SJCRH30 (cell line): ENCODE measurements at places on chromosomes 4 and X. TPM values are rescaled to one million over a fixed set of nuclear protein-coding genes. Genes with fewer than 3 reads are reported as not detected.

TCEAL5 gene
- not detected in 2 replicates for total RNA-seq

DNA sequence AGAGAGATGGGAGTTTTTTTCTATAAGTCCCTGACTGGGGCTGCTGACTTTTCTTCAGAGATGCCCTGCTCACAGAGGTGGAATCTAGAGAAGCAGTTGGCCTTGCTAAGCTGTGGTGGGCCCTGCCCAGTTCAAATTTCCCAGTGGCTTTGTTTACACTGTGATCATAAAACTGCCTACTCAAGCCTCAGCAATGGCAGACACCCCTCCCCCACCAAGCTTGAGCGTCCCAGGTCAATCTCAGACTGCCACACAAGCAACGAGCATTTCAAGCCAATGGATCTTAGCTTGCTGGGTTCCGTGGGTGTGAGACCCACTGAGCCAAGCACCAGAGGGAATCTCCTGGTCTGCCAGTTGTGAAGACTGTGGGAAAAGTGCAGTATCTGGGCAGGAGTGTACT lies 199.8 kb upstream of the WDFY3 start:
- DNase-seq: peak; percentile 33

DNA sequence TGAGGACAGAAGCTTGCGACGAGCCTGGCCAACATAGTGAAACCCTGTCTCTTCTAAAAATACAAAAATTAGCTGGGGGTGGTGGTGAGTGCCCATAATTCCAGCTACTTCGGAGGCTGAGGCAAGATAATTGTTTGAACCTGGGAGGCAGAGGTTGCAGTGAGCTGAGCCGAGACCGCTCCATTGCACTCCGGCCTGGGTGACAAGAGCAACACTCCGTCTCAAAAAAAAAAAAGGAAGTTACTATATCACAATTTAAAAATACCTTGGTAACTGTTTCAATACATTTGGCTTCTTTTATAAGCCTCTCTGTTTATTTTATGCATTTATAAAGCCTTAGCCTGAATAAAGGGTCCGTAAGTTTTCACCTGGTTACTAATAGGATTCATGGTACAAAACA lies 46.6 kb upstream of the CHRNA9 start:
- no peak for DNase-seq

DNA sequence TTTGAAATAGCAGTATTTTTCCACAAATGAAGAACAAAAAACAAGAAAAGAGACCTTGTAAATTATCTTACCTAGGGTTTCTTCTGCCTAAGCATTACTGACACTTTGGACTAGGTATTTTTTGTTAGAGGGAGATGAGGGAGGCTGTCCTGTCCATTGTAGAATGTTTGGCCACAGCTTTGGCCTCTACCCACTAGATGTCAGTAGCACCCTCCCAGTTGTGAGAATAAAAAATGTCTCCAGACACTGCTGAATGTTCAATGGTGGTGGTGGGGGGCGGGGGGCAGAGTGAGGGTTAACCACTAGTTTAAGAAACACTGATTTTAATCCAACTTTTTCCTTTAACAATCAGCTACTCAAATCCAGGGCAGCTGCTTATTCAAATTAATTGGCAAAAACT lies 25.8 kb downstream of the OTUD4 start:
- DNase-seq: no peak

GRCh38 chr4:137476345-137476744 lies 55.9 kb downstream of the PCDH18 start:
- no peak for DNase-seq

FAM149A gene
- total RNA-seq: 0.13 and 0.53 TPM in 2 replicates

GRCh38 chr4:150950657-150951288 lies 64.3 kb downstream of the LRBA start:
- no peak for DNase-seq

DNA sequence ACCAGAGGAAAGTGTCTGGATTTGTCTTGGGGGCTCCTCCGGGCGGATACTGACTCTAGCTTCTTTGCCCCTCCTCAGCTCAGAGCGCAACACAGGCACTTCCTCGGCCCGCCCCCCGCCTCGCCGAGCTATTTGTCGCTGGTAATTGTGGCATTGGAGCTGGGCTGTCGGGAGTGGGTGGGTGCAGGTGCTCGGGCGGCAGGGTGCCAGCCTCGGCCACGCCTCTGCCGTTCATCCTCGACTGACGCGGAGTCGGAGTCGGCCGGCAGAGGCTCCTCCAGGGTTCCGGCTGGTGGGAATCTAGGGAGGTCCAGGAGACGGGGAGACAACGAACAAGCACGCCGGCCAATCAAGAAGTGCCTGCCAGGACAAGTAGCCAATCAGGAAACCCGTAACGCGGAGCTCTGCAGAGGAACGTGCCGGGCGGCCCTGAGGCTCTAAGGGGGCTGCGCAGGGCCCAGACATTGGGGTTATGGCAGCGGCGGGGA lies 3.9 kb upstream of the SYN1 start:
- DNase-seq: peak; percentile 83

GRCh38 chrX:20112022-20112774 lies 4.5 kb downstream of the MAP7D2 start:
- DNase-seq: no peak

USP17L15 gene
- not detected in 2 replicates for total RNA-seq

DNA sequence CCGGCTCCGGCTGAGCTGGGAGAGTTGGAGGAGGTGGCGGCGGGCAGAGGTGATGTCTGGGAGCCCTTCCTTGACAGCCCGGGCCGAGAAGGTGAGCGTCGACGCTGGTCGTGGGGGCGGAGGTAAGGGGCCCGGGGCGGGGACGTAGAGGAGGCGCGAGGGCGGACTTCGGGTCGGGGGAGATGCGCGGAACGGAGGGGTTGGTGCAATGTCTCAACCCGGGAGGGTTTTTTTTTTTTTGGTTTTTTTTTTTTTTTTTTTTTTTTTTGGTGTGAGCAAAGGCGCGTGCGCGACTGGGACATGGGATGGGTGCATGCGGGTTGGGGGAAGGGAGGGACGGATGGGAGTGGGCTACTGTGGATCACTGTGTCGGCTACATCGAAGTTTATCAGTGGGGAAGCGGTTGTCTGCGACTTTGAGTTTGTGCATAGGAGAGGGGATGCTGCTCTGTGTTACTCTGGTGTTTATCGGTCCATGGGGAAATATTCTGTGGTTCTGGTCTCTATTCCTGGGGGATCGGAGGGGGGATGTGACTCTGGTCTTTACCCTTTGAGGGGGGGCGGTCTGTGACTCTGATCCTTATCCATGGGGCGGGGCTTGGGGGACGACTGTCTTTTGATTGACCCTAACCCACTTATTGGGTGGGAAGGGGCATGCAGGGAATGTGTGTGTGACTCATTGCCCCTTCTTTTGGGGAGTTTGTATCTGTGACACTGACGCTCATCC lies 537 bp downstream of the RBM10 start:
- DNase-seq: peak; percentile 13

GRCh38 chr4:52015366-52015765 lies 4.8 kb downstream of the LRRC66 start:
- DNase-seq: no peak

WWC2 gene
- total RNA-seq: 23.3 and 23.7 TPM in 2 replicates

- DNase-seq: no peak
Observed at GRCh38 chrX:131613260-131613659, 69.4 kb downstream of the OR13H1 start.

- DNase-seq: no peak
Observed at GRCh38 chr4:137655302-137655701, 123.0 kb upstream of the PCDH18 start.

GRCh38 chr4:126136922-126137781 lies 822.4 kb downstream of the FAT4 start:
- no peak for DNase-seq

ZDHHC9 gene
- 30.6 and 31.1 TPM in 2 replicates for total RNA-seq

GPR173 gene
- 1.3 TPM in 2 replicates for total RNA-seq

- peak; percentile 49 for DNase-seq
Observed at GRCh38 chrX:150476164-150476699, 92.2 kb upstream of the MTM1 start.

SCRG1 gene
- total RNA-seq: not detected in 2 replicates

FAM50A gene
- 44.2 and 48.7 TPM in 2 replicates for total RNA-seq

- no peak for DNase-seq
Observed at GRCh38 chr4:99417125-99417524, 18.0 kb downstream of the ADH7 start.

DNA sequence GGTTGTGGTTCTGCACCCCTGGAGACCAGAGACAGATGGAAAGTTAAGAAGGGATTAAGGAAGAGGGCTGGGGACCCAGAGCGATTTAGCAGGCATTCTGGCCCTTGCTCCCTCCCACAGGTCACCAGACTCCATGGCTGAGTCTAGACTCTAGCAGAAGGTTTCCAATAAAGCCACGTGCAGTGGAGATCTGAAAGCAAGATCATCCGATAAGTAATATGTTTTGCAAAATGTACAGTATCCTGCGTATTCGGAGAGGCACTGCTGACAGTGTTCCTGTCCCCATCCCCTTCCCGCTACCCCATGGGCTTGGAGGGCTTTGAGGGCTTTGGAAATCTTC lies 531 bp upstream of the GPRIN3 start:
- peak; percentile 59 for DNase-seq

DNA sequence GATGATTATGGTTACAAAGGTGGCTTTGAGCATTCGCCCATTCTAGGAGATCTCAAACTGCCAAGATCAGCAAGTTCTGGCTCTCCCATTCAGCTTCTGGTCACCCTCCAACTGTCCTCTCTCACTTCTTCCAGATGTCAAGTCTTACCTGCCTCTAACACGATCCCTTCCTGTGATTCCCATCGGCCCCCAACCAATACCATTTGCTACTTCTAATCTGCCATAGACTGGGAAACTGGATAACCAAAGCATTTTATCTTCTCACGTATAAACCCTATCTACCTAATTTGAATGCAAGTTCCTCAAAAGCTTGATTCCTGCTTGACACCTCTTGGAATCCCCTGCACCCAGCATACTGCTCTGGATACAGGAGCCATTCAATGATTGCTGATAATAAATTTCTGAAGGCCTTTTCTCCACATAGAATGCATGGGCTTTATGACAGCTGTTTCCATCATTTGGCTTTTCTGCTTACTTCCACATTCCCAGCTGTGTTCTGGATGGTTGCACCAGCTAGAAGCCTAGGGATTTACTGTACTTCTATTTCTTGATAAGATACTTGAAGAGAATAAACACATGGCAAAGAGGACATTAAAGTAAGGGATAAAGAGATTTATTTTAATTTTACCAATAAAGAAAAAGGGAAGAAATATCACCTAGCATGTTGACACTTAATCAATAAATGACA lies 9.6 kb downstream of the GPC4 start:
- peak; percentile 59 for DNase-seq

MAGEA3 gene
- total RNA-seq: 4.4 and 5.1 TPM in 2 replicates

ZIC3 gene
- not detected in 2 replicates for total RNA-seq

GRCh38 chr4:110042545-110043517 lies 130.1 kb downstream of the EGF start:
- peak; percentile 79 for DNase-seq

DNA sequence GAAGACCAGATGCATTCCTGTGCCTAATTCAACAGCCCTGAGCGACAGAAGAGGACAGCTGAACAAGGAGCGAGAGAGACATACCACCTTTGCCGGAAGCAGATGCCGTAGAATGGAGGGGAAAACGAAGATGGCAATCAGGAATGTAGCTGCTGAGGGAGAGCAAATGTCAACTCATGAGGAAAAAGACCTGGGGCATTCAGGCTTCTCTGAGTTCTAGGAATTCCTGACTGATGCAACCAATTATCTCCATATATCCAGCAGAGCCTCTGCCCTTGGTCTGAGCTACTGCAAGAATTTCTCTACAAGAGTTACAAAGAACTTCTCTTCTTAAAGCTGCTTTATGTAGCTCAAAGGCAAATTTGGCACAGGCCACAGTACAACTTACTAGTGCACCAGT lies 40.5 kb upstream of the INPP4B start:
- DNase-seq: peak; percentile 24

DNA sequence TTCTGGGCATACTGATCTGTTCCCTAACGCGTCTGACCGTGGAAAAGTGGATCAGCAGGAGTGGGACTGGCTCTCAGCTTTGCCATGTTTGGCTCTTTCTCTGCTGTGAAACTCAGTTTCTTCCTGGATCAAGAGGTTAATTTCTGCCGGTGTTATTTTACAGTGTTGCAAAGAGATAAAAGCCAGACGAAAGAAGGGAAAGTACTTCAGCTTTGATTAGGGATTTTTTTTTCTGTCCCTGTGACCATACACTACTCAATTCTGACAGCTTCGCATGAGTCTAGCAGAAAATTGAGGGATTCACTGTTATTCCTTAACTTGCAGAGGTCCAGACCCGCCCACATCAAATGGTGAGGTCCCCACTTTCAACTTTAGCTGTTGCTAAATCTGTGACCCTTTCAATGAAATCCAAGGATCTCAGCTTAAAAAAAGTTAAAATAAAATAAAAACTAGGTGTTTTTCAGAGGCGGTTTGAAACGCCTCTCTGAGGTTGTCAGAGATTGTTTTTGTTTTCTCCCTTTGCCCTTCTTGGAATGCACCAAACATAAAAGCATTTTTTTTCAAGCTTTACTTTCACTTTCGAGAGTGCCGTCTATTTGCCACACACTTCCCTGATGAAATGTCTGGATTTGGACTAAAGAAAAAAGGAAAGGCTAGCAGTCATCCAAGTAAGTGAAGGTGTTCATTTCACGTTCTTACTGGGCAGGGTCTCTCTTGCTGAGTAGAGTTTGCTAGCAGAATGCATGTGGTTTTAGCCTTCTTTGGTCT lies at the start of gene TLR3:
Gene TLR3, plus strand, starts transcription at position 576 of the 768 bp plus-strand sequence. CDS start 7,464 bp downstream, outside the sequence.
- DNase-seq: peak; percentile 6

GRCh38 chr4:29805245-29805644 lies 914.9 kb upstream of the PCDH7 start:
- DNase-seq: peak; percentile 46

ADH4 gene
- total RNA-seq: not detected in 2 replicates

DNA sequence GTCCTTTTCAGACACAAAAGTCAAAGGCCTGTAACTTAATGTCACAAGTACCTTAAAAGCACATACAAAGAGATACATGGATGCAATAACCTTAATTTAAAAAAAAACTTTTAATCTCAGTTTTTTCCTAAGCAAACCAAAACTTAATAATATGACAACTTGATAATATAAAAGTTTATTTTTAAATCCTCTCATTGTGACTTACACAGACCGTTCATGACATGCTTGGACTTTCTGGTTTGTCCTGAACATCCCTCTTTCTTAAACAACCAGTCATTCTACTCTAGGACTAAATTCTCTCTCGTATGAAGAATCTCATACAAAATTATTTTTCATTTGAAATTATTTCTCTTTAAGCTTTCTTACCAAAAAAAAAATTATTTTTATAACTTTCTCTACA lies 43.1 kb upstream of the CYP2U1 start:
- DNase-seq: peak; percentile 6

- DNase-seq: no peak
Observed at GRCh38 chr4:57374866-57375595, 264.8 kb upstream of the IGFBP7 start.

DNA sequence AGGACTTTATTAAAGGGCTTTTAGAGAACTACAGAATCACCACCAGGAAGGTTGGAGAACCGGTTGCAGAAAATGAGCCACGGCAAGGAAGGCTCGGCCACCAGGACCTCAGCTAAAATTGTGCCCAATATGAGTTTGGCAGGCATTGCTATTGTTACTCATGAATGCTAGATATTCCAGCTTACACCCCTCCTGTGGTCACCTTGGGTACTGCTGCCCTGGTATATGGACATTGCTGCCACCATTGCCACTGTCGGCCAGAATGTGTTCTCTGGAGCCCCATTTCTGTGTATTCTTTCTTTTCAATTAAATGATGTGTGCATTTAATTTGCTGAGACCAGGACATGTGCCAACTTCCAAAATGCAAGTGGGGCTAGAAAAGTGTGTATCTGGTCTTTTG lies 626.7 kb upstream of the BOD1L1 start:
- DNase-seq: peak; percentile 13
